Activated CD4-positive, alpha-beta T cell treated with anti-CD3 and anti-CD28 coated beads, Interleukin-2, amount 10 ng/mL, durations not matched to agents 24 days and 14 days (primary cell): ENCODE measurements at places on chromosomes 1 and 21.

DNA sequence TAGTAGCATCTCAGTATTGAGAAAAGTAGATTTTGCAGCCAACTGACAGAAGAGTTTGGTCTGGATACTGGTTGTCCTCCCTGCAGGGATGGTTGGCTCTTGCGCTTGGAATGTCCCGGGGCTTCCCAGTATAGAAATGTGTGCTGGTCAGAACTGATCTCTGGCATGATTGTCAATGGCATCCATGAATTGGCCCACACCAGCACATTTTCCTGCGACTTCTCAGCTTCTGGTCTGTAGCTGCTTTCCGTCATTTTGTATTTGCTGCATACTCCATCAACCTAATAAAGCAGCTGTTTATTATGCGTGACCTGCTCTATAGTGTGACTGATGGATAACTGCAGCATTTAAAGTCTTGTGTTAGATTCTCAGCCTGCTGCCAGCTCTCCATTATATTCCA is 203.7 kb downstream of the S1PR1 start:
- DNase-seq = no peak

DNA sequence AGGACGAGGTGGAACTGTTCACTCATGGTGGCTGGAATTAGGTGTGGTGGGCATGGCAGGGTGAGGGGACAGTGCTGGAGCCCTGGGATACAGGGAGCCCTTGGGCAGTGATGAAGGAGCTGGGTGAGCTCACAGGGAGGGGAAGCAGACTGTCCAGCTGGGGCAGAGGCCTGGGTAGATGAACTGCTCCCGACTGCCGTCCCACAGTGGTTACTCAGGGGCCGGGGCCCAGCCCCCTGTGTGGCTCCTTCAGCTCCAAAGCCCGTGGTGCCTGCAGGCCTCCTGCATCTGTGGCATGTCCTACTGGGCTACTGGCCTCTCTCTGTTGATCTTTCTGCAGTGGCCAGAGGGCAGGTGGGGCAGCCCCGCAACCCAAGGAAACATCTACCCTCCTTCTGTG is 661.1 kb downstream of the NPHP4 start:
- DNase-seq = no peak

- DNase-seq = peak; percentile 43
Measured at GRCh38 chr21:26717146-26717739, 128.0 kb downstream of the ADAMTS1 start.

DNA sequence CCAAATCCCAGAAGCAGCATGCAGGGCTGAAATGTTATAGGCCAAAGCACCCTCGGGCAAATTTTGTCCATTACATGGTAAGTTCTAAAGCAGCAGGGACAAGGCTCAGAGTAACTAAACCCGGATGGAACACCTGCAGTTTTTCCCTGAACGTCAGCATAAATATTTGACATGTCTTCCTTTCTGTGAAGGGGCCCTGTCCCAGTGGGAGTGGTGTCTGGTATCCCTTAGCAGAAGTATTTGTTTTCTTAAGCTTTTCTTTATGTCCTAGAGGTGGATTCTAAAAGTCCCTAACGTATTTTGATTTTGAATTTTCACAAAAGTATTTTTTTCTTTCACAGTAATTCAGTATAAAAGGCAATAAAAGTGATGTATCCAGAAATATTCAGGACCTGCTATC is 223.9 kb downstream of the ST6GALNAC3 start:
- DNase-seq = no peak

DNA sequence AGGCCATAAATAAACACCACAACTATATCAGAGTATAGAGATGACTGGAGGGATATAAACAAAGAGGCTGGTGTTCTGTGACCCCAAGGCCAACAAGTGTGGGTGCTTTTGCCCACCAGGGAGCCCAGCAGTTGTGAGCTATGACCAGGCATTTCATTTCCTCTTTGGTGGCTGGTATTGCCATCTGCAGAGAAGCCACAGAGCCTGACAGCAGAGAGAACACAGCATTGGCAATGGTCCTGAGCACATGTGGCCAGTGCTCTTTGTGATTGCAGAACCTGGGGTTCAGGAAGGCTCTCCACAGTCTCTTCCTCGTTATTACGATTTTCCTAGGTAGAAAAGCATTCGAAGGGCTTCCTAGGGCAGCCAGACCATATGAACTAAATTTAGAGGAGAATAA is 112.3 kb downstream of the TM2D1 start:
- no peak for DNase-seq

GRCh38 chr1:234694661-234695060 is 84.7 kb upstream of the IRF2BP2 start:
- no peak for DNase-seq

- DNase-seq = no peak
Measured at GRCh38 chr1:209790286-209791193, 6.2 kb upstream of the C1orf74 start.

- no peak for DNase-seq
Measured at GRCh38 chr1:93415296-93415695, 32.6 kb upstream of the FNBP1L start.

- no peak for DNase-seq
Measured at GRCh38 chr1:241660424-241660972, 8.4 kb downstream of the WDR64 start.

GRCh38 chr1:193321242-193321840 is 134.9 kb upstream of the B3GALT2 start:
- no peak for DNase-seq

DNA sequence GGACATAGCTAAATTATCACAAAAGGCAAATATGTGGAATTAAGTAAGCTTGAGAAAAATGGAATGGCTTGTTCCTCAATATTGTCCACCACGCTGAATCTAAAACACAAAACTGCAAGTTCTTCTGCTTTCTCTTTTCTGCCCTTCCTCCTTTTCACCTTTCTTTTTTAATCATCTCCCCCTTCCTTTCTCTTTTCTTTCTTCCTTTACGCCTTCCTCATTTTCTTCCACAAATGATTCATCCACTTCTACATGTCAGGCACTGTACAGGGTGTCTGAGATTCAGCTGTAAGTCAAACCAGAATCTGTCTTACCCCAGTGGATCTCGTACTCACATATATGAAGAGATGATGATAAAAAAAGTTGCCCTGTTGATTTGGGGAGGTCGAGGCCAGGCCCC is 1182.5 kb downstream of the MRPL39 start:
- no peak for DNase-seq

GRCh38 chr1:111789666-111790316 is 34.1 kb downstream of the DDX20 start:
- DNase-seq = no peak
